Fibroblast of the conjunctiva (primary cell): ENCODE measurements at places on chromosomes 13 and 19.

- no peak for DNase-seq
Observed at GRCh38 chr19:13881251-13881691, 4.3 kb downstream of the NANOS3 start.

GRCh38 chr19:1248139-1248785, at the start of gene MIDN:
Gene MIDN (plus strand): TSS chr19:1248583. CDS start chr19:1250297, 1,714 bp downstream.
- peak; percentile 72 for DNase-seq

GRCh38 chr19:45498411-45499195, at the start of gene PPM1N:
Gene PPM1N (plus strand): TSS chr19:45498443. CDS start chr19:45498473, 30 bp downstream.
- DNase-seq: no peak

DNA sequence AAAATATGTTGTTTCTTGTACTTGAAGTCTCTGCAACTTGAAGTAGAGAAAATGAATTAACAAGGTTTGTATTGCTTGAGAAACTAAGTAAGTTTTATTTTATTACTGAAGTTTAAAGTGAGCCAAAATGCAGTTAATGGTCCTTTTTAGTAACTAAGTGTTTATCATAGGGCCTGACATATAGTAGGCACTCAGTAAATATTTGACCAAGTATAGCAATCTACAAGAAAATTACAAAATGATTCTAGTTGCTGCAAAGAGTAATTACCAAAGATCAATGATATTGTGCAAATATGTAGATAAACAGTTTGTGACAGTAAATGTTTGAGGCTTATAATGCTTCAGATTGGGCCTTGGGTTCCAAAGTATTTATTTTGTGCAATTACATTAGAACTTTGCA, 2.4 kb upstream of the XPO4 start:
- no peak for DNase-seq

DNA sequence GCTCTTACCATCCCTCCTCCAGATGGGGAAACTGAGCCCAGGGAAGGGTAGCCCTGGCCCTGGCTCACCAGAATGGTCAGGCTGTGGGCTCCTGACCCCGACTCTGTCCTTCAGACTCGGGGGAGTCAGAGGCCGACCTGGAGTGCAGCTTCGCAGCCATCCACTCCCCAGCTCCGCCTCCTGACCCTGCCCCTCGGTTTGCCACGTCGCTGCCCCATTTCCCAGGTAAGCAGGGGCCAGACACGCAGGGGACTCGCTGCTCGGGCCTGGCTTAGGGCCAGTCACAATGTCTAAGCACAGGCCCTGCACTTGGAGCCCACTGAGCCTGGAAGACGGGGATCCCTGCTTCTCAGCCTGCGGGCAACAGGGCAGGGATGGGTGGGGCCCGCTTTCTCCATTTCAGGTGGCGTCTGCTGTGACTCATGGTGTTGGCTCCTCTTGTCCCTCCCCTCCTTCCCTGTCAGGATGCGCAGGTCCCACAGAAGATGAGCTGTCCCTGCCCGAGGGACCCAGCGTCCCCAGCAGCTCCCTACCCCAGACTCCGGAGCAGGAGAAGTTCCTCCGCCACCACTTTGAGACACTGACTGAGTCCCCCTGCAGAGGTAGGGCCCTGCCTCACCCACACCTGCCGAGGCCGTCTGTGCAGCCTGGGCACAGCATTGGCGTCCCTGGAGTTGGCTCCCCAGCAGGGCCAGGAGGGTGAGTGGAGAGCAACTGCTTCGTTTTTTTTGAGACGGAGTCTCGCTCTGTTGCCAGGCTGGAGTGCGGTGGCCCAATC, 9.2 kb upstream of the OVOL3 start:
- DNase-seq: no peak

- DNase-seq: no peak
Observed at GRCh38 chr13:114174529-114174961, 4.5 kb upstream of the CFAP97D2 start.
